ENCODE measurements at places on chromosomes 7 and 10.

DNA sequence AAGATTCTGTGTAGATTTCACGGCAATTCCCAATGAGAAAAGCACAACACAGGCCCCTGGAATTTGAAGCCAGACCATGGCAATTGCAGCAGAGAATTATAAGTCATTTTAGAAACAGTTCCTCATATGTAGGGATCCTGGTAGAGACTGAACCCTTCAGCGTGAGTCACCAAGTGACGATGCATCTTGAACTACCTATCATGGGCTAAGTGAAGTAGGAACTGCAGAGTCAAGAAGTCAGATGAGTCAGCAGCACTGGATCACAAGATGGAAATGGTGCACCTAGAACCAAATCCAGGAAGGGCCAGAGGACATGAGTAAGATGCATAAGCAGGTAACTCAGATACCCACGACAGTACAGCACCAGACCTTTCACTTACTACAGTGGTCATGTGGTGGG is 140.0 kb upstream of the TPK1 start:
- DNase-seq: no peak

- DNase-seq: no peak
Observed at GRCh38 chr10:76037531-76038155, 606.2 kb downstream of the LRMDA start.

GRCh38 chr7:40186586-40186985 is 51.8 kb downstream of the SUGCT start:
- no peak for DNase-seq

DNA sequence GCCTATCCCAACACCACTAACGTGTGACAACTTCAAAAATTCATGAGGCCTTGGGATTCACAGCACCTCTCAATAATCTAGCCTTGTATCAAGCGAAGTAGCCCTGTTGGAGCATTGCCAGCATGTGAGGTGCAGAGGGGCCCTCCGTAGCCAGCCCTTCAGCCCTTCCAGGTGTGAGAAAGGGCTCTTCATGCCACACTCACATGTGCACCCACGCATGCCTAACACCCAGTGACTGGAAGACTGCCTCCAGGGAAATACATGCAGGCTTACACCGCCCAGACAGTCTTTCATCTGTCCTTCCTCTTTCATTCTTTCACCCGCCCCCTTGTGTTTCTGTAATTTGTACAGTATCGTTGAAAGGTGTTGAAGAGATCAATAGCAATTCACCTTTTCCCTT is 26.1 kb downstream of the LRRC4 start:
- no peak for DNase-seq

DNA sequence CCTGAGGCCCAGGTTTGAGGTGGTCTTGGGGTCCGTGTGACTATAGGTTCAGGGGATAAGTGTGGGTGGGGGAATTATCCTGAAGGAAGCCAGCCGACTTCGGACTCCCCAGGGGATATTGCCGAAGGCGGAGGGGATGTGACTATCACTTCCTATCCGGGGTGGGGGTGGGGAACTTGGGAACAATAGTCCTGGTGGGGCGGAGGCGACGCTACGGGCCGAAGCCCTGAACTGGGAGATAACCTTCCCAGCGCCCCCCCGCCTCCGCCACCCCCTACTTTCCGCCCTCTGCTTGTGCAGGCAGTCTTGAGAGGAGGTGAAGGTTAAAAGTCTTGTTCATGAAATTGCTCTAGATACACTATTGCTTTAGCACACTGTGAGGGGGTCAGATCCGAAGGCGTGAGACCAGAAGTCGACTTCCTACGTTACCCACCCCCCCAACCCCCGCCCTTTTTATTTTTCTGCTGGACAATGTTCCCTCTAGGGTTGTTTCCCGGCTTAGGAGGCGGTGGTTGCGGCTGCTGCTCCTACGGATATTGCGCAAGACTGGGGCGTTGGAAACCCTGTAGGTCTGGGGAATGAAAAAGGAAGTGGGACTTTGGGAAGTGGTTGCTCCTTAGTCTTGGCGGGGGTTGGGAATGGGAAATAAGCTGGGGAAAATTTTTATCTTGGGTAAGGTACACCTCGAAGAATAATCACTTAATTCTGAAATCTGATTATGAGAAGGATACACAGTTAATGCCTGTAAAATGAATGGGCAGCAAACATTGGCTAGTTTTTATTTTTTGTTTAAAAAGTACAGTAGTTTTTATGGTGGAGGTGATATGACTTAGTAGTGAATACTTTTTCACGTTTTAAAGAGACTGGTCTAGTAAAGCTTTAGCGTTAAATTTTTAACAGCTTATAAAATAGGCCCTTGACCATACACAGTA is 1.5 kb downstream of the PTPN12 start:
- no peak for DNase-seq

DNA sequence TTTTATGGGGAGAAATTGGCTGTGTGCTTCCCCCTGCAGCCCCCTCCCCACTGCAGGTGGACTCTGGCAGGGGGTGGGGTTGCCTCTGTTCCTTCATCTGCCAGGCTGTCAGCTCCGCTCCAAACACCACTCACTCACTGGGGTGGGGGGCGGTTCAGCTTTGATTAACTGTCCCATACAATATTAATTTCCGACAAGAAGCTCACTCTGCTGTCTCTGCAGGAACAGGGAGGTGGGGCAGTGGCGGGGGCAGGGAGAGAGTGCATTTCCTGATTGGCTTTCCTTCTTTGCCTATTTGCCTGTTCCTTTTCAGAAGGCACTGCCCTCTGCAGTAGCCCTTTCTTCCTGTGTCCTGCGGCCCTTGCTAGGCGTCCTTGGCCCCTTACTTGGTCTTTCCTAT is 500.8 kb downstream of the PLXNA4 start:
- no peak for DNase-seq

- DNase-seq: no peak
Observed at GRCh38 chr10:77475522-77475921, 162.1 kb downstream of the KCNMA1 start.

DNA sequence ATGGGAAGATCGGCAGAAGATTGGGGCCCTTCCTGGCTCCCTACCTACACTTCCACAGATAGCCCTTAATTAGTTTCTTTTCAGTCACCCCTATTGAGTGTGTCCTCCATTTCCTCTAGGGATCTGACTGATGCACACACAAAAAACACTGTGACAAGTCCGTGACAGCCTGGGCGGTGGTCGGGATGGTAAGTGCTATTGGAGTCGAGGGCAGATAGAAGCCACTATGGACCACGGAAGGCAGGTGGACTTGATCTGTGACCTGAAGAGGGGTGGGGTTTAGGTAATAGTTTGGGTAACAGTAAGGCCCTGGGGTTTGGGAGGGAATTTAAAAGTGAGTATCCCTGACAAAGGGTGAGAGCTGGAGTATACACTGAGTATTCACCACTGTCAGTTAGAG is 53.0 kb downstream of the PDK4 start:
- no peak for DNase-seq

DNA sequence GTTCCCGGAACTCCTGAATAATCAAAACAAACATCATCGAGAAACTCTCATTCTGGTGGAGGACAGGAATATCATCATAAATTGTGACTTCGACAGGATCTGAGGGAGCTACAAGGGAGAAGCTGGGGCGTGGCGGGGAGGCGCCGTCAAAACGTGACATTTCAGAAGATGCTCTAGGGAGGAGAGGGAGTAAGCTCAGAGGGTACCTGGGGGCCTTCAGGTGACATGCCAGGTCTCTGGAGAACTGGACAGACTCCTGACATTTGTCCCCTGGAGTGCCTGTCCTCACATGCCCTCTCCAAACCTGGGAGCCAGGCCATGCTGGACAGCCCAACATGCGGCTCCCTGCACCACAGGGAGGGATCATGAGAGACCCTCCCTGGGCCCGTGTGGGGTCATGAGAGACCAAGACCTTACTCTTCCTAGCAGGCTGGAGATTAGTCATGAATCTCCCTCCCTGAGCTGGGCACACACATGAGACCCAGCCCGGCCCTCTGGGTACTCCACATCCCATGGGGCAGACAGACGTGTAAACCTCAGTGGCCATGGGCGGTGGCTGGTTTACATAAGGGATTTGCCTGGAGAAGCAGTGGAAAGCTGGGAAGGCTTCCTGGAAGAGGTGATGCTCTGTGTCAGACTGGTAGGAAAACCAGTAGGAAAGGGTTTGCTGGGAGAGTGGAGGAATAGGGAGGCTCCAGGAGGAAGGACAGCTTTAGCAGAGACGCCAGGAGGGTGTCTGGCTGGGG is 81.0 kb downstream of the MYL10 start:
- no peak for DNase-seq

GRCh38 chr10:60414877-60415585 is 25.4 kb upstream of the ANK3 start:
- no peak for DNase-seq

- no peak for DNase-seq
Observed at GRCh38 chr7:115122388-115122787, 200.5 kb downstream of the MDFIC start.

- no peak for DNase-seq
Observed at GRCh38 chr10:54470324-54470631, 330.8 kb downstream of the PCDH15 start.

DNA sequence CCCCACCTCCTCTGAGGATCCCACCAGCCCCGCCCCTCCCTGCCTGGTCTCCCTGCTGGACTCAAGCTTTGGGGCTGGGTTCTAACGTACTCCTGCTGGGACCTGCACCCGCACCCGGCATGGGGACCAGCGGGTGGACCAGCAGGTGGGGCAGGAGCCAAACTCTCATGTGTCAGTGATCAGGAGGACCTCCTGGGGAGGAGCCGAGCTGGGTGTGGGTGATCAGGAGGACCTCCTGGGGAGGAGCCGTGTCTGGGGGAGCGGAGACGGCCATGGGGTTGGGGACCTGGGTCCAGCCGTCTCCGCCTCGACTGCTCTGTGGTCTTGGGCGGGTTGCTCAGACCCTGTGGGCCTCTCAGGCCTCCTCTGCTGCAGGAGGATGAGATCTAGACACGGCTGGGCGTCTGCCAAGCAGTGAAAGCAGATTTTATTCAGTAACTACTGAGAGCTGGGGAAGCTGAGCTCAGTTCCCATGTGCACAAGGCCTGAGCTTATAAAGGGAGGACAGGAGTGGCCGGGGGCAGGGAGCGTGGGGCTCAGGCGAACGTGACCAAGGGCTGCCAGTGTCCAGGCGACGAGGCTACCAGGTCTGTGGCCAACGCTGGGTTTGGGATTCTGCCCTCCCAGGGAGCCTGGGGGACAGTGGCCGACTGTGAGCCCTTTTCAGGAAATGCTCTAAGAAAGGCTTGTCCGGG is 33.6 kb upstream of the UTF1 start:
- DNase-seq: no peak

DNA sequence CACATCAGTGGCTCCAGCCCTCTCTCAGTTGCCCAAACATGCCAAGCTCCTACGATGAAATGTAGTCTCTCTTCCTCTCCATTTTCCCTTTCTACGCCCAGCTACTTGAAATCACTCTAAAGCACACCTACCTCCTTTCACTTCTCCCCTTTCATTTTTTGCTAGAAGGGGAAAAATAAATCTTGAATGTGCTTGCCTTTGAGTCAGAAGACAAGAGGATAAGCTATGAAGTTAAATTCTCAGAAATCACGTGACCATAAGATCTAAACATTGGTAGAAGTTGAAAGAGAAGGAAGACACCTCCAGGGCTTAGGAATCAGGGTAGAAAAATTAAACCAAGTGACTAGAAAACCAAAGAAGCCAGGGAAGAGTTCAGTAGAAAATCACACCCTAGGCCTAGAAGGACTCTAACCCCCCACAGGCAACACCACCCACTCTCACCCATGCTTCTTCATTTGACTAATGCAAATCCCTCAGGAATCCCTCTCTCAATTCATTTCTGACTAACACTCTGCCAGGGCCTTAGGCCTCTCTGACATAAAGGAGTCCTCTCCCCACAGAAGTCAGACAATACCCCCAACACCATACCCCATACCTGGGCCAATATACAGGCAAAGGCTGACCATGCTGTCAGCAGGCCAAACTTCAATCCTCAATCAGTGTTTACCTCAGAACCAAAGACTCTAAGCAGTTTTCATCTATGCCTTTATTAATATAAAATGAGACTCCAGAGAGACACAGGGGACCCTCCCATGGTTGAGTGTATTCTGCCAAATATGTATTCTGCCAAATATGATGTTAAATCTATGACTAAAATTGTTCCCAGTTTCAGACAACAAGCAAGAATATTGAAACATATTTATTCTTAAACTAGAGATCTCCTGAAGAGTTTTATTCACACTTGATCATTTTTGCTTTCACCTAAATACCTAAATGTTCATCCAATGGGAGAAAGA is 84.8 kb downstream of the ELMO1 start:
- no peak for DNase-seq

- DNase-seq: no peak
Observed at GRCh38 chr7:69696054-69696591, 97.8 kb downstream of the AUTS2 start.

GRCh38 chr10:90695915-90696676 is 161.7 kb downstream of the HTR7 start:
- no peak for DNase-seq

DNA sequence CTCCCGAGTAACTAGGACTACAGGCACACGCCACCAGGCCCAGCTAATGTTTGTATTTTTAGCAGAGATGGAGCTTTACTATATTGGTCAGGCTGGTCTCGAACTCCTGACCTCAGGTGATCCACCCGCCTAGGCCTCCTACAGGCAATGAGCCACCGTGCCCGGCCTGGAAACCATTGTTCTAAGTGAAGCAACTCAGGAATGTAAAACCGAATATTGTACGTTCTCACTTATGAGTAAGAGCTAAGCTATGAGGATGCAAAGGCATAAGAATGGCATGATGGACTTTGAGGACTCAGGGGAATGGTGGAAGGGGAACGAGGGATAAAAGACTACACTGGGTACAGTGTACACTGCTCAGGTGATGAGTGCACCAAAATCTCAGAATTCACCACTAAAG is 235.1 kb upstream of the AUTS2 start:
- no peak for DNase-seq

DNA sequence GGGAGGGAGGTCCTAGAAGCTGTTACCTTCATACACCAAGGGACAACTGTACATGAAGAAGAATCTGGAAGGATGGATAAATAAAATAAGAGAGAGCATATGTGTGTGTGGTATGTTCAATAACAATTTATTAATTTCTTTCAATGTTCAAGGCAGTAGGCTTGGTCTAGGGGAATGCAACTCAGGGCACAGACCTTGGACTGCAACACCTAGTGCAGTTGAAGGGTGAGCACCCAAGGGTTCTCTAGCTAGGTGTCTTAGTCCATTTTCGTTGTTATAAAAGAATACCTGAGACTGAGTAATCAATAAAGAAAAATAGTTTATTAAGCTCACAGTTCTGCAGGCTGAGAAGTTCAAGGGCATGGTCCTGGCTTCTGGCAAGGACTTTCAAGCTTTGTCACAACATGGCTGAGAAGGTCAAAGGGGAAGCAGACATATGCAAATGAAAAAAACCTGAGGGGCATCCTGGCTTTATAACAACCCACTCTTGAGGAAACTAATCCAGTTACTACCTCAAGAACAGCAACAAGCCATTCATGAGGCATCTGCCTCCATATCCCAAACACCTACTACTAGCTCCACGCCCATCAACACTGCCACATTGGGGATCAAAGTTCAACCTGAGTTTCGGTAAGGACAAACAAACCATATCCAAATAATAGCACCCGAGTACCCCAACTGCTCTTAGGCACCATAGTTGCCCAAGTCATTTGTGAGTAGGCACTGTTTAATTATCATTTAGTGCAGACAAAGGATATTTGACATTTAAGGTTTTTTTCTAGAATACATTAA is 15.7 kb upstream of the SGCE start:
- no peak for DNase-seq

Data from stimulated activated CD8-positive, alpha-beta memory T cell treated with anti-CD3 and anti-CD28 coated beads, Interleukin-4, amount 100 ng/mL, for 48 hours (primary cell).